ENCODE measurements at places on chromosomes 1 and 21. TPM values are rescaled to one million over a fixed set of nuclear protein-coding genes. Genes with fewer than 3 reads are reported as not detected.

- H3K27me3 ChIP-seq: no peaks in the 10 kb centered on the region
- no peaks in the 10 kb centered on the region for H3K36me3 ChIP-seq
- peaks cover 11% of the 10 kb centered on the region for H3K4me1 ChIP-seq
- DNase-seq: no peak
Observed at GRCh38 chr1:8889925-8890785, 11.7 kb upstream of the ENO1 start.

DNA sequence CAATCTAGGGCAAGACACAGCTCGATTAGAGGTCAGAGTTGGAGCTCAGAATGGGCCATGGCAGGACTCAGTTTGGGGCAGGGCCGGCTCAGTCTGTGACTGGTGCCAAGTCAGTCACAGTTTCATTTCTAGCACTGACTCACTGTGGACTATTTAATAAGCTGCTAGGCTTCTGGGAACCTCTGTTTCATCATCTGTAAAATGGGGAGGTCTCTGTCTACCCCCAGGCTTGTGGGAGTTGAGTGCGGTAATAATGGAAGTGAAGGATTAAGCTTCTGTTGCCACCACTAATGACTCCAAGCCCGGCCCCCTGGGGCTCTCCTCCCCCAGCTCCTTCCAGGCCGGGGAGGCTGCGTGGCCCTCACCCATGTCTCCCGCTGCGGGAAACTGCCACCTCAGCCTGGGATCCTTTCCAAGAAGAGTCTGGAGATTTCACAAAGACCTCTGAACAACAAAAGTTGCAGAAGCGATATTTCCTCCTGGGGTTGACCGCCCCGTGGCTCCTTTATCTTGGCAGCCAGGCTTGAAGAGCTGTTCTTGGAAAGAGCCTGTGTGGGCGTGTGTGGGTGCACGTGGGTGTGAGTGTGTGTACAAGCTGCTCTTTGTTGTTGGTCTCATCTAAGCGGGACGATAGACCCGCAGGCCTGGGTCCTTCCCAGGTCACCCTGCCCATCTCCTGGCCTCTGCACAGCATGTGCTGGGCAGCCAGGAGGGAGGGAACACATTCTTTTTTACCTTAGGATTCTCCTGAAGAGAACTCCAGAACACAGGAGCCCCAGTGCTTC, 29.1 kb downstream of the KNCN start:
- H3K36me3 ChIP-seq: no peaks in the 10 kb centered on the region
- H3K4me3 ChIP-seq: peak overlapping the region; percentile 53
- peaks cover 22% of the 10 kb centered on the region for H3K4me1 ChIP-seq

GRCh38 chr1:226641671-226642231, 93.2 kb downstream of the STUM start:
- H3K36me3 ChIP-seq: peaks cover 4% of the 10 kb centered on the region
- H3K27ac ChIP-seq: no peak overlapping the region
- no peak for DNase-seq
- no peaks in the 10 kb centered on the region for H3K27me3 ChIP-seq

GRCh38 chr1:72830606-72831390, 548.5 kb upstream of the NEGR1 start:
- no peaks in the 10 kb centered on the region for H3K4me1 ChIP-seq
- no peaks in the 10 kb centered on the region for H3K27me3 ChIP-seq
- peaks cover 1% of the 10 kb centered on the region for H3K36me3 ChIP-seq
- H3K4me3 ChIP-seq: no peak overlapping the region
- H3K27ac ChIP-seq: no peak overlapping the region

Gene TMCC2
- total RNA-seq: 5.8 TPM

Gene PIK3R3
- total RNA-seq: 0.89 TPM
